Prostate gland (tissue), 2 donors: ENCODE measurements at places on chromosomes 5 and 9. TPM values are rescaled to one million over a fixed set of nuclear protein-coding genes. Genes with fewer than 3 reads are reported as not detected.

The LCN6 gene
- total RNA-seq: 7.8 TPM

The NIPAL4 gene
- 2.7 TPM for total RNA-seq

GRCh38 chr5:119339965-119340364 lies 15.9 kb upstream of the TNFAIP8 start:
- DNase-seq: no peak

- DNase-seq: no peak
Observed at GRCh38 chr5:177434437-177434836, 8.0 kb downstream of the GRK6 start.
